Activated naive CD8-positive, alpha-beta T cell treated with anti-CD3 and anti-CD28 coated beads for 36 hours (primary cell): ENCODE measurements at places on chromosomes 6 and 20.

GRCh38 chr6:20229881-20230280, 17.6 kb upstream of the MBOAT1 start:
- H3K27me3 ChIP-seq, result peaks cover 4% of the 10 kb centered on the region
- no peak overlapping the region for H3K27ac ChIP-seq
- H3K4me1 ChIP-seq, result no peaks in the 10 kb centered on the region
- no peak for DNase-seq
- H3K4me3 ChIP-seq, result no peak overlapping the region
- no peaks in the 10 kb centered on the region for H3K36me3 ChIP-seq

DNA sequence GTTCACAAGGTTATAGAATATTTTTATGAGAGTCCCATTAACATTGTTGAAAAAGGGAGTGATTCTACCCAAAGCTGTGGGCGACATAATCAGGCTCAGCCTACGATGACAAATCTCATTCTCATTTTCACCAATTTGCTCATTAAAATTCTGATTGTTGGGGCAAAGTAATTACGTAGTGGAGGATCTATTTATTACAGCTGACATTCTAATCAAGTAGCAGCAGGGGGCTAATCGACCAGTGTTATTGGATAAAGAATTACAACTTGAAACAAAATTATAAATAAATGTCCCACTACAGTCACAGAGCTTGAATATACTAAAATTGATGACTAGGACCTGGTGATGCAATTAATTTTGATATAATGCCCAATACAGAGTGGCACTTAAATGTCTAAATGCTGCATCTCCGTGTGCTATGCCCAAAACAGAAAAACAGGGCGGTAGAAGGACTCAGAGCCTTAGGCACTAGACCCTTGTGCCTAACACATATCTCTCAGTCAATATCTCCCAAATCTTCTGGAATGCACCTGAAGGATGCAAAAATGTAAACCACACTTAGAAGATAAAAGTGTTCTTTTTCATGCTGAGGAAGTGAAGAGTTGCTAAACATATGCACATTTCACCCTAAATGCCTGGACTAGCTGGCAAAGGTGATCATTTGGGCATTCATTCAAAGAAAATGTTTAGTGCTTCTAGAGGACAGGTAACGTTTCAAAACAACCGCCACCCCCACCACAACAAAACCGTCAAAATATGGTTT, 88.3 kb downstream of the CD24 start:
- no peak overlapping the region for H3K27ac ChIP-seq
- H3K4me1 ChIP-seq, result no peaks in the 10 kb centered on the region
- H3K27me3 ChIP-seq, result peaks cover 11% of the 10 kb centered on the region
- no peak overlapping the region for H3K4me3 ChIP-seq
- H3K36me3 ChIP-seq, result no peaks in the 10 kb centered on the region

DNA sequence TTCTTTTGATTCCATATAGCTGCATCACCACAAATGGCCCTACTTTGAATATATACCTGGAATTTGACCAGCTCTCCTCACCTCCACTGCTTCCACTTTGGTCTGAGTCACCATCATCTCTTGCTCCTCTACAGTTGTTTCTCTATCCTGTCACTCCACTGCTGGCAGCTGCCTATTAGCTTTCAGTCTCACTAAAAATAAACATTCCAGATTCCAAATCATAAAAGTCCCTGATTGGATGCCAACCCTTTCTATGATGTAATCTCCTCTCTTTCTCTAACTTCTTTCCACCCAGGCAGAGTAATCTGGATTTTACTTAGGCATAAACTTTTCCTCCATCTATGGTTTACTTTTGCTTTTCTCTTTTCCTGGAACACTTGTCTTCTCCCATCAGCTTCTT, 49.1 kb downstream of the RFPL4B start:
- no peaks in the 10 kb centered on the region for H3K36me3 ChIP-seq
- no peak overlapping the region for H3K4me3 ChIP-seq
- no peaks in the 10 kb centered on the region for H3K4me1 ChIP-seq
- no peak for DNase-seq
- H3K27ac ChIP-seq, result no peak overlapping the region

DNA sequence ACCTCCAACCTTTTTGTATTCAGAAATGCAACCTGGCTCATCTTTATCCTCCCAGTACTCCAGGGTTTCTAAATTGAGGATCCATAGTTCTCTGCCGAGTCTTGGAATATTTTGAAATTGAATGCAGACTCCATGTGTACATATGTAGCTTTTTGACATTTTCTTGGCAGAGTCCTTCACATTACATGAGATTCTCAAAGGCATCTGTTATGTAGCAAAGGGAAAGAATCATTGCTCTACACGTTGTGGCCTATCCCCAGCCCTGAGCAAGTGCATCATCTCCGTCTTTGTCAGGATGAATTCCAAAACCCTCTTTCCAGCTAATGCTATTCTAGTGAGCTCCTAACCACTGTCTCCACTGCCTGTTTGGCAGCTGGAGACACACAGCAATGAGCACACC, 742.9 kb downstream of the DHX35 start:
- no peak for DNase-seq
- H3K27ac ChIP-seq, result no peak overlapping the region
- peaks cover 4% of the 10 kb centered on the region for H3K27me3 ChIP-seq
- no peaks in the 10 kb centered on the region for H3K36me3 ChIP-seq
- no peaks in the 10 kb centered on the region for H3K4me1 ChIP-seq

DNA sequence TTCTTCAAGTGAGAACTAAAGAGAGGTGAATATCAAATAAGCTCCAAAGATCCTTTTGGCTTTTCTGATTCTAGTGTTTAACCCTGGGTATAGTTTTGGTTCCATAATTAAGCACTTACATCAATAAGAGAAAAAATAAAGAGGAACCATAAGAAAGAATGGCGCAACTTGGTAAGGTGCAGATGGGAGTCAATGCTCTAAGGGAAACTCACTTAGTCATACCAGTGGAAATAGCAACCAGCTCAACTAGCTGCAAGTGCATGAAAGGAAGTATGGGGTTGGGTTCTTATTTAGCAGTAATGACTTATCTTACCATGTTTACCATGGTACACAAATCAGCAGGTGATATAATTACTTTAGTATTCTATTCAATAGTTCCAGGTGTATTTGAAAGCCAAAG, 296.5 kb upstream of the RUNX2 start:
- no peak for DNase-seq
- peaks cover 10% of the 10 kb centered on the region for H3K4me1 ChIP-seq
- H3K27ac ChIP-seq, result no peak overlapping the region
- no peak overlapping the region for H3K4me3 ChIP-seq
- H3K36me3 ChIP-seq, result peaks cover 25% of the 10 kb centered on the region
